ENCODE measurements at places on chromosomes 3 and 15.

- ATAC-seq, result no peak
These were observed 128.0 kb upstream of the MRPL3 start for GRCh38 chr3:131630807-131631206.

GRCh38 chr15:42094512-42094963 lies at the start of gene PLA2G4D:
PLA2G4D (minus strand) TSS chr15:42094562; CDS start chr15:42094459, 103 bp downstream.
- ATAC-seq, result no peak

- ATAC-seq, result no peak
These were observed 78.4 kb upstream of the LRTM1 start for GRCh38 chr3:55006244-55006676.

GRCh38 chr15:40721701-40722100 lies 26.7 kb downstream of the RAD51 start:
- no peak for ATAC-seq

- ATAC-seq, result no peak
These were observed 236.9 kb upstream of the BHLHE40 start for GRCh38 chr3:4742359-4742758.

GRCh38 chr15:93019090-93019489 lies 69.9 kb downstream of the RGMA start:
- no peak for ATAC-seq

- peak; percentile 21 for ATAC-seq
These were observed 13.0 kb upstream of the CACNA2D2 start for GRCh38 chr3:50516440-50516871.

- ATAC-seq, result no peak
These were observed 412.8 kb upstream of the TGFBR2 start for GRCh38 chr3:30193625-30194044.

DNA sequence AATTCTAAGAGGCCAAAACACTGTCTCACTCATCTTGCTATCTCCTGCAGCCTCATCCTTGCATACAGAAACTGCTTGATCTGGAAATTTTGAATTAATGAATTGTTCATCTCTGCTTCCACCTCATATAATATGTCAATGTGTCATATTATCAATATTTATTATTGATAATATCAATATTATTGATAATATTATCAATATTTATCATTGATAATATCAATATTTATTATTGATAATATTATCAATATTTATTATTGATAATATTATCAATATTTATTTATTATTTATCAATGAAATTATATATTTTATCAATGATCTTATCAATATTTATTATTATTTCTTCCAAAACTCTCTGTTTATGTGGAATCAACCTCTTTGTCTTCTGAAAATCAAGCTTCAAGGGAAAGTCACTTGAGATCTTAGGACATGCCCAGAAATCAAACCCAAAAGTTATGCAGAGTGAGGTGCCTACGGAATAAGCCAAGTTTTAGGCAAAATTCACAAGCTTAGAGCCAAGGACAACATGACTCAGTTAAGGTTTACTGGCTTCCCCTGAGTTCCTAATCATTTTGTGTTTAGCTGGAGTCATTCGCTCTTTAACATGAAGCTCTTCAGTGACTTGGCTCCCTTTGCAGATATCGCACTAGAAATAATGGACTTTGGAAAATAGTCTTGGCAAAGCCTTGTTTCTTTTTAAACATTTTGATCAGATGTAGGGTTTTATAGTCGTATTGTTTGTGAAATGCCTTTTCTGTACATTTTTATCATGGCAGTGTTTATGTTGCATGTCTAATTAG lies 297.1 kb upstream of the RARB start:
- ATAC-seq, result no peak

- no peak for ATAC-seq
These were observed 33.3 kb downstream of the ATG7 start for GRCh38 chr3:11305509-11305908.

DNA sequence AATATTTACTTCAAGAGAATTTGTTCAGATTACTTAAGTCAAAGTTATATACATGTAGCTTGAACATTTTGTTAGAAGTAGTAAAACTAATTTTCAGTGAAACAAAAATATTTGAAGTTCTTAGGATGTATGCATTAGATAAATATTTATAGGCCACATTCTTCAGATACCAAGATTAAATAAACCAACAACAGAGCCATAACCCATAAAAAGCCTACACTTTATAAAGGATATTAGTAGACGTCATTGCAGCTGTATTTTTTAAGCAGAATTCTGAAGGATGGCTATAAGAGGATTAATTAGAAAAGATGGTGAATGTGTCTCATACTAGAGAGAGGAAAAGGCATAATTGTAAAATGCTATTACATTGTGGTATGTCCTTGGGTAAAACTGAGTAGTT lies 449.7 kb upstream of the ALCAM start:
- ATAC-seq, result no peak

DNA sequence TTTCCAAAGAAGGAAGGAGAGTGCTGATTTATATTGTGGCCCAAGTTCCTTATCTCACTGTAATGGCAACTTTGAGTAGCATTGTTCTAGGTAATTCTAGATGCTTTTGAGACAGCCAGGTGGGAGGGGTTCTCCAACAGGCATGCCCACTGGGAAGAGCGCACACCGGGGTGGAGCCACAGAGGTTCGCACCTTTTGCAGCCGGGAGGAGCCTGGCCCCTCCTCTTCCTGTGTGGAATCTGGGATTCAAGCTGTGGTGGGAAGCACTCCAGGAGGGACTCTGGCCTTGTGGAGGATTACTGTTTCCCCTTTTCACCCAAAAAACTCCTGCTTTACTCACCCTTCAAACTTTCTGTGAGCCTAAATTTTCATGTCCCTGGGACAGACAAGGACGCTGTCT lies 53.1 kb downstream of the CFAP20DC start:
- ATAC-seq, result no peak

GRCh38 chr15:59346951-59347350 lies 25.7 kb downstream of the MYO1E start:
- no peak for ATAC-seq

DNA sequence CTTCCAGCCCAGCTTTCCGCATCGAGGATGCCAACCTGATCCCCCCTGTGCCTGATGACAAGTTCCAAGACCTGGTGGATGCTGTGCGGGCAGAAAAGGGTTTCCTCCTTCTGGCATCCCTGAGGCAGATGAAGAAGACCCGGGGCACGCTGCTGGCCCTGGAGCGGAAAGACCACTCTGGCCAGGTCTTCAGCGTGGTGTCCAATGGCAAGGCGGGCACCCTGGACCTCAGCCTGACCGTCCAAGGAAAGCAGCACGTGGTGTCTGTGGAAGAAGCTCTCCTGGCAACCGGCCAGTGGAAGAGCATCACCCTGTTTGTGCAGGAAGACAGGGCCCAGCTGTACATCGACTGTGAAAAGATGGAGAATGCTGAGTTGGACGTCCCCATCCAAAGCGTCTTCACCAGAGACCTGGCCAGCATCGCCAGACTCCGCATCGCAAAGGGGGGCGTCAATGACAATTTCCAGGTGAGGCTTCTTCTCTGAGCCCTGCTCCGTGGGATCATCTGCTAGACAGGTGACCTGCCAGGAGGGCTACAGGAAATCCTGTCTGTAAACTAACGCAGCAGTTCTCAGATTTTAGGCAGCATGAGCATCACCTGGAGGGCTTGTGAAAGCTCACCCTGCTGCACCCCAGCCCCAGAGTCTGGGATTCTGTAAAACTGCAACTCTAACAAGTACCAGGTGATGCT lies 1.6 kb downstream of the THBS1 start:
- no peak for ATAC-seq

- peak; percentile 91 for ATAC-seq
These were observed 583.8 kb downstream of the FOXP1 start for GRCh38 chr3:70999730-71000129.

GRCh38 chr15:91045065-91045464 lies 22.7 kb upstream of the VPS33B start:
- no peak for ATAC-seq

- ATAC-seq, result no peak
These were observed 22.4 kb downstream of the NANOGP8 start for GRCh38 chr15:35062738-35063099.

DNA sequence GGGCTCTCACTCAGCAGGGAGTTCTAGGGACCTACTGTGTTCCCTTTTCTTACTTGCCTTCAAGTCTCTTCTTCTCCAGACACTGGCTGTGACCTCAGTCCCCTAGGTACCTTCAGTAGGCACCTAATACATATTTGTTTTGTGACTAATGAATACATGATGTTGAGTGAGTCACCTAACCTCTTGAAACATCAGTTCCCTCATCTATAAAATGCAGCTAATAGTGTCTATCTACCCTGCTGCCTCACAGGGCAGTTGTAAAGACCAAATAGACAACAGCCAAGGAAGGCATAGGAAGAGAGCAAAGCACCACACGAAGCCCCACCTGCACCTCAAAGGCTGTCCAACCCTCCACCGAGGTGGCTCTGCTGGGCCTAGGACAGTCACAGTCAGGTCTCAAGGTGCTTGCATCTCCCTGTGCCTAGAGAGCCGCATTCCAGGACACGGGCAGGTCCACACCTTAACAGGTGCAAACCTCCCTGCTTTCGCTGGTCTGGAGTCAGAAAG lies 29.1 kb downstream of the DAPK2 start:
- ATAC-seq, result peak; percentile 34

- ATAC-seq, result peak; percentile 45
These were observed at the start of gene TM6SF1 for GRCh38 chr15:83106994-83107840. TM6SF1 (plus strand) TSS chr15:83107645; CDS start chr15:83107681, 36 bp downstream.

DNA sequence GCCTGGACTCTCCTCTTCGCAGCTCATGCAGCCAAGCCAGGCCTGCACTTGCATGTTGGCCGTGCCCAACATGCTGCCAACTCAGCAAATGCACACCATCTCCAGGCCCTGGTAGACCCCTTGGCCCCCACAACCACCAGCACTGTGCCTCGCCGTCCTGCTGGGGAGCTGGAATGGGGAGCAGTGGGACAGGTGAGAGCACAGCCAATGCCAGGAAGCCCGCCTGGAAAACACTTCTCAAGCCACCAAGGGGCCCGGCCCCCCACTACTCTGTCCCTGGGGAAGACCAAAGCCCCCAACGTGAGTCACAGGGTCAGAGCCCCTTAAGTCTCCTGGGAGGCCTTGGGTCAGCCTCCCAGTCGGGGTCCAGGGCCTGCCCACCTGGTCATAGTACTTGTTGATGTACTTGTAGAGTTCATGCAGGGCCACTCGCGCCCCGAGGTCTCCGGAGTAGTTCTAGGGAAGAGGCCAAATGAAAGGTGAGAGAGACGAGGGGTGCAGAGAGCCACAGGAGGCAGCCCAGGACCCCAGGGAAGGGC lies 24.5 kb downstream of the PLXNB1 start:
- no peak for ATAC-seq

DNA sequence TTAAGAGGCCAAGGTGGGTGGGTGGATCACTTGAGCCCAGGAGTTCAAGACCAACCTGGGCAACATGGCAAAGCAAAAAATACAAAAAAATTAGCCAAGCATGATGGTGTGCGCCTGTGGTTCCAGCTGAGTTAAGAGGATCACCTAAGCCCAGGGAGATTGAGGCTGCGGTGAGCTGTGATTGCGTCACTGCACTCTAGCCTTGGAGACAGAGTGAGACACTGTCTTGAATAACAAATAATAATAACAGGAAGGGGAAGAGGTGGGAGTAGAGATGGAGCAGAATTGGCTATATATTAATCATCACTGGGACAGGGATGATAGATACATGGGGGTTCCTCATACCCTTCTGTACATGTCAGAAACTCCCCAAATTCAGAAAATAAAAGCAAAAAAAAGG lies 23.8 kb upstream of the NMB start:
- no peak for ATAC-seq

DNA sequence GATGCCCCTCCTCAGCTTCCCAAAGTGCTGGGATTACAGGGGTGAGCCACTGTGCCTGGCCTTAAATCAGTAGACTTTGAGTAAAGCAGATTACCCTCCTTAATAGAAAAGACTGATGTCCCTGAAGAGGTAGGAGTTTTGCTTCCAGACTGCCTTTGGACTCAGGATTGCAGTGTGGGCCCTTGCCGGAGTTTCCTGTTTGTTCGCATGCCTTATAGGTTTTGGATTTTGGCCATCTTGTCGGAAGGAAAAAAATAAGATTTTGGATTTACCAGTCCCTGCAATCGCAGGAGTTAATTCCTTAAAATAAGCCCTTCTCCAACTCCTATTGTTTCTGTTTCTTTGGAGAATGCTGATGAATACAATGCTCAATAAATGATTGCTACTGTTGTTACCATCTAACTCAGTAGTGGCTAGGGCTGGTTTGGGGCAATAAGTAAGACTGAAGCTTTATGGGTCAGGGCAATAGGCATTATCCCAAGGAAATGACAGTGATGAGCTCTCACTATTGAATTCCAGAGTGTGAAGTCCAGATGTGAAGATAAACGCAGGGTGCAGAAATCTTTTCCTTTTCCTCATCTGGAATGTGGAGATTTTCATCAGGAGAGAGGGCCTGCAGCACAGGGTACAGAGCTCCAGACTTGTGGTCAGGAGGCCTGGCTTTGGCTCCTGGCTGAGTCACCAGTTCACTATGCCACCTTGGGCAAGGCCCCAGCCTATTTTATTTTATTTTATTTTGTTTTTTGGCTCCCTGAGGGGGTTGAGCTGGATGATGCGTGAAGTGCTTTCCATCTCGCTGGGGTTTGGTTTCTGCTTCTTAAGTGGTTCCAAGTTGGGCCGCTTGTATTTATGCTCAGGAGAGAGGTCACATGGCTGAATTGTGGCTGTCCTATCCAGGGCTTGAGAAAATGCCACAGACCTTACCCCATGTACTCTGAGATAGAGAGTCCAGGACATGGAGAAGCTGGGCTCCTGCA lies 25.3 kb downstream of the FOXL2 start:
- ATAC-seq, result peak; percentile 94

- ATAC-seq, result no peak
These were observed 468.0 kb upstream of the GBE1 start for GRCh38 chr3:82229397-82229796.

DNA sequence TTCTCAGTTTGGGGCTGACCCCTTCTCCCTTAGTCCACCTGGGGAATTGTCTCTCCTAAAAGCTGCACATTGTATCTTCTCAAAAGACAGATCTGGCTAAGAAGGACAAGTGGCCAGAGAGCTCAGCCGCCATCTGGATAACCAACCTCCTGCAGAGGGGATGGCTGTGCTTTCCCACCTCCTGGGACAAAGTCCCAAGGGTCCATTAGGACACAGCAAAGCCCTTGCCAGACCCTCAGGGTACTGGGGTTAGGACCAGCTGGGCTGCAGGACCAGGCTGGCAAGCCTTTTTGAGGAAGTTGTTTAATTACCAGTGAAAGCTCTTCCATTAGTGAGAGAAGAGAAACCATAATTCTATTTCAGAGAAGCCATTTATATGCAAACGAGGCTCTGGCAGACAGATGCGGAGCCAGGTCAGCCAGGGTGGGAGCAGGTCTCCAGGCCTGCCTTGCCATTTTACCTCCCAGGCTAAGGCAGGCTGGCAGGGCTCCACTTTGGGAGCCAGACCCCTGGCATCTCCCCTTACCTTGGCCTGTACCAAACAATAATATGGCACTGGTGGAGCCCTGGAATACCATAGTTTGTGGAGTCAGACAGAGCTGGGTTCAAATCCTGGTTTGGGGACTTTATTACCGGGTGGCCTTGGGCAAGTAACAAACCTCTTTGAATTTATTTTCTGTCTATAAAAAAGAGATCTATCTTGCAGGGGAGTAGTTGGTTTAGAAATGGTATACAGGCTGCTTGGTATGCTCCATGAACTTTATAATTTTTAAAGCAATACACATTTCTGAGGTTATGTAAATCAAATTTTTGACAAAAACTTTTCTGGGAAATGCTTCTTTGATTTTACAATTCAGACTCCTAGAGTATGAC lies 17.9 kb downstream of the SHF start:
- ATAC-seq, result no peak
